RWPE2 (cell line): ENCODE measurements at places on chromosomes 2 and 18.
A peak's percentile ranks its signal among the peaks of the same experiment; 100 is the strongest.

- H3K27ac ChIP-seq = peak overlapping the region; percentile 92
- no peaks in the 10 kb centered on the region for H3K27me3 ChIP-seq
- no peak for DNase-seq
- peaks cover 26% of the 10 kb centered on the region for H3K4me1 ChIP-seq
Measured at GRCh38 chr2:226611944-226612318, 187.7 kb downstream of the IRS1 start.

- H3K4me1 ChIP-seq = no peaks in the 10 kb centered on the region
- no peak for DNase-seq
- no peaks in the 10 kb centered on the region for H3K36me3 ChIP-seq
Measured at GRCh38 chr18:508835-509234, 8.3 kb upstream of the COLEC12 start.

DNA sequence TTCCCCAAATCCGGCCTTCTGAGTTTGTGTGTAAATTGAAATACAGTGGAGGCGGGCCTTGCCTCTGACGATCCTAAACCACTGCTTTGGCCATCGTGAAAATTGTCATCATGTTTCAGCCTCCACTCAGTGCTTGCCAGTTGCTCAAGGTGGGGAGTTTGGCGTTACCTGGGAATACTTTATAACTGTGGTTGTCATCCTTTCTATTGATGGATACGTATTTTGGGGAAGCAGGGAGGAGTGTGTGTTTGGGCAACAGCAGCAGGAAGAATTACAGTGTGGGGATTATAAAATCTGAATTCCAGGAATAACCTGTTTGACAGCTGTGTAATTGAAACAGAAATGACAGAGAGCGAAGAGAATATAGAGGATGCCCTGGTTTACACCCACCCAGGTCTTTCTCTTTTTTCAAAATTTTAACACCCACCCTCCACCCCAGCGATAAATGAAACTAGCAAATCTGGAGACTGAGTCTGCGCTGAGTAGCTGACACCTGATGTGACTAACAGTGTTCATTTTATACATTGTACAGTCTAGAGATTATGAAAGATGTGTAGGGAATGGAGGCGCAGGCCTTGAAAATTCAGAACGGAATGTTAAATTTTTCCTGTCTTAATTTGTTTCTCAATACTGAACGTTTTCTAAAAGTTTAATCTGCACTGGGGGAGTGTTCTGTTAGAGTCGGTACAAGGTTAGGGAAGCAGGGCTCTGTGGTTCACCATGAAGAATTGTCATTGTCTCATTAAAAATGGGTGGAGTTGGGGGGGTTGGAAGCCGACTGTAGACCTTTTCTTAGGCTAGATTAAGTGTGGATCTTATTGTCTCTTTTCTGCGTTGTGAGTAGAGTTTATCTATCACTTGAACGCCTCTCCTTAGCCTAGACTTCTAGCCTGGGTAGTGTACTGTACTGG is 1.6 kb downstream of the MAP4K4 start:
- no peaks in the 10 kb centered on the region for H3K27me3 ChIP-seq
- no peak for DNase-seq
- H3K4me1 ChIP-seq = peaks cover 21% of the 10 kb centered on the region
- peak overlapping the region; percentile 95 for H3K4me3 ChIP-seq

DNA sequence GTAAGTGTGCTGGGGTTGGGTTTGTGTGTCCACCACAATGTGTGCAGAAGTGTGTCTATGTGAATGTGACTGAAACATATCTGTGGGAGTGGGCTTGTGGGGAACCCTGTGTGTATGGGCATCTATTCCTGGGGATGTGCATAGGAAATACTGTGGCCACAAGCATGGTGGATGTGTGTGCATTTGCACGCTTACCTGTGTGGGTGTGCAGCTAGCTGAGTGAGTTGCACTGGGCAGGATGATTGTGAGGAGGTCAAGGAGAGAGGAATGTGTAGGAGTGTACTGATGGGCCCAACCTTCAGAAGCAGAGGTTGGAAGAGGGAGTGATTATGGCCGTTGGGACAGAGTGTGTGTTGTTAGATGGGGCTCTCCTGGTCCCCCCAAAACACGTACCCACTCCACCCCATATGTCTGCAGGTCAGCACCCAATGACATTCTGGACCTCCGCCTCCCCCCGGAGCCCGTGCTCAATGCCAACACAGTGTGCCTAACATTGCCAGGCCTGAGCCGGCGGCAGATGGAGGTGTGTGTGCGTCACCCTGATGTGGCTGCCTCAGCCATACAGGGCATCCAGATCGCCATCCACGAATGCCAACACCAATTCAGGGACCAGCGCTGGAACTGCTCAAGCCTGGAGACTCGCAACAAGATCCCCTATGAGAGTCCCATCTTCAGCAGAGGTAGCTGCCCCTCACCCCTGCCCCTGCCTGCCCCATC is 1.2 kb downstream of the WNT10A start:
- no peaks in the 10 kb centered on the region for H3K36me3 ChIP-seq
- H3K4me3 ChIP-seq = peak overlapping the region; percentile 32
- no peak for DNase-seq
- no peaks in the 10 kb centered on the region for H3K27me3 ChIP-seq
- H3K4me1 ChIP-seq = peaks cover 9% of the 10 kb centered on the region

GRCh38 chr2:166385313-166385712 is 9.6 kb upstream of the SCN9A start:
- H3K4me1 ChIP-seq = no peaks in the 10 kb centered on the region
- no peaks in the 10 kb centered on the region for H3K27me3 ChIP-seq
- no peaks in the 10 kb centered on the region for H3K36me3 ChIP-seq
- DNase-seq = no peak
- no peak overlapping the region for H3K4me3 ChIP-seq

DNA sequence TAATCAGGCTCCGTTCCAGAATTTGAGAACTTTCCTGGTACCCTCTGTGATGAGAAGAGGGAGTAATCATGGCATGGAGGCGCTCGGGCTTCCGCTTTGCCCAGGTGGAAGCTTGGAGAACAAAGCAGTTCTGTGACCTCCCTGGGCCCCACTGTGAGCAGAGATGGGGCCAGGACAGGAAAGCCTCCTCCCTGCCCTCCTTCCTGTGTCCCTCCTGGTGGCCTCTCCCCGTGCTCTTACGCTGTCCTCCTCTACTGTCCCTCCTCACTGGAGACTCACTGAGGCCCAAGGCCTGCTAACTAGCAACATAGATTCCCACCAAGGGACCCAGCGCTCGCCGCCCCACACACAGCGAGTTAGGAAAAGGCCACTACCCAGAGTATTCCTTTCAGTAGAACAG is 119.8 kb downstream of the MAPK4 start:
- H3K36me3 ChIP-seq = no peaks in the 10 kb centered on the region
- no peaks in the 10 kb centered on the region for H3K4me1 ChIP-seq
- H3K27ac ChIP-seq = no peak overlapping the region
- no peak for DNase-seq

DNA sequence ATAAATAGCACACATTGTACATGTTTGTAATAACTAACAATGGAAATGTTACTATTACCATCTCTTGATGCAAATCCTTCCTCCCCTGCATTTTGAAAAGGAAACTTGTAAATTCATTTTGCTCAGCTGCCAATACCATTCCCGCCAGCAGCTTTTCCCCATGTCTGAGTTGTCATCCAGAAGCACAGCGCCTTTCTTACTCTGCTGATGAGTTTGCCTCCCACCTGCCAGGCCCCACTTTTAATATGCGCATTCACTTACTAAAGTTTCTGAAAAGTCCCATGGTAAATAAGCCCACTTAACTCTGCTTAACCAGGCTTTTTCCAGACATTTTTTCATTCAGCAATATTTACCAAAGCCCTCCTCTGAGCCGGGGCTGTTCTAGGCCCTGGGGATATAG is 3.9 kb downstream of the CHST10 start:
- H3K4me1 ChIP-seq = peaks cover 3% of the 10 kb centered on the region
- H3K36me3 ChIP-seq = no peaks in the 10 kb centered on the region
- no peak overlapping the region for H3K27ac ChIP-seq
- no peak for DNase-seq
- H3K27me3 ChIP-seq = no peaks in the 10 kb centered on the region
- H3K4me3 ChIP-seq = no peak overlapping the region

- no peaks in the 10 kb centered on the region for H3K27me3 ChIP-seq
- no peak overlapping the region for H3K27ac ChIP-seq
- H3K36me3 ChIP-seq = peaks cover 88% of the 10 kb centered on the region
- DNase-seq = no peak
Measured at GRCh38 chr2:43941966-43942365, 53.8 kb downstream of the LRPPRC start.
